Testis (tissue), 5 donors: ENCODE measurements at places on chromosomes 5 and 9.

DNA sequence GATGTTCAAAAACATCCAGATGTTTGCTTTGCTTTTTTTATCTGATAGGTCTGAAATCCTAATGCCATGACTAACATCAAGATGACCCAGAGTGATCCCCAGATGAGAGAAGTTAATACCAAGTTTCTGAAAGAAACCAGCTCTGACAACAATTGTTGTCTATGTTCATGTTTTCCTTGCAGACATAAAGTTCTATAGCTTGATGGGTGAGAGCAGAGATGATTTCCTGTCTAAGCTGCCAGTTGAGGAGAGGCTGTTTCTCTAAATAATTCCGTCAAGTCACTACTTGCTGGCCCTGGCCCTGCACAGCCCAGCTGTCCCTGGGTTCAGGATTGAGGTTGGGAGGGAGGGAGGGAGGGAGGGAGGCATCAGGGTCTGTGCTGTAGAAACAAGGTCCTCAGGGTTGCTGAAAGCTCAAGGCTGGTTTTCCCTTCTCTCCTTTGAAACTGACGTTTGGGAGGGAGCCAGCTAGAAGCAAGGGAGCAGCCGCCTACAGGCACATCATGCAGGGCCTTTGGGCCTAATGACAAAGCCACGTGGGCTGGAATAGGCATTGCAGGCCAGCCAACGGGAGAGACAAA, 3.9 kb downstream of the SPARC start:
- DNase-seq, result peak; percentile 61

DNA sequence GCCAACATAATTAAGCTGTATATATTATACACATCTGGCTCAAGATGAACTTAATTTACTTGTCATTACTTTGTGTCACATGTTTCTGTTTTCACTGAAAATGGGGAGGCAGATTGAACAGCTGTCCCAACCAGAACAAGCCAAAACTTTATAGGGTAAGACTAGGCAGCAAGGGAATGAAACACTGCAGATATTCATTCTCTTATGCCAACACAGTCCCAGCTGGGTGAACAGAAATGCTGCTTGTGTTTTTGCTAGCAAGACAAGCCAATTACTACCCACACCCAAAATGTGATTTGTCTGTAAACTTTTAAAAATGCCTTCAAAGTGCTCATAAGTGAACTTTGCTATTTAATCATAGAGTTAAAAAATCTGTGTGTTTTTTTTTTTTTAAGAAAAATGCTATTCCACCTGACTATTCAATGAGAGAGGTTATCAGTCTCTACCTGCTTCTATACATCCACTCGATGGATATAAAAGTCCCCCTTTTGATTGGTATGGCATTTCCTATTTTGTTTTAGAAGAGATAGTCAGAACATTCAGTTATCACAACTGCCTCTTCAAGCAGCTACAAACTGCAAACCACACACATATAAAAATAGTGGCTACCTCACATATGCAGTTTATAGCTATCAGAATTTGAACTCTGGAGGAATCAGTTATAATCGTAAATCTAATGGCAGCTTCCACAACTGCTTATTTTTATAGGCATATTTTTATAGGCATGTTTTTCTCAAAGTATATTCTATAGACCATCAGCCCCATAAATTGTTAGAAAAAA, 91.9 kb upstream of the PPP1R2B start:
- DNase-seq, result no peak

- DNase-seq, result no peak
These were observed 28.4 kb downstream of the ABO start for GRCh38 chr9:133246562-133246961.

GRCh38 chr5:53191548-53192165, 82.1 kb upstream of the MOCS2 start:
- no peak for DNase-seq

GRCh38 chr5:168592014-168592368, 12.8 kb upstream of the PANK3 start:
- no peak for DNase-seq

DNA sequence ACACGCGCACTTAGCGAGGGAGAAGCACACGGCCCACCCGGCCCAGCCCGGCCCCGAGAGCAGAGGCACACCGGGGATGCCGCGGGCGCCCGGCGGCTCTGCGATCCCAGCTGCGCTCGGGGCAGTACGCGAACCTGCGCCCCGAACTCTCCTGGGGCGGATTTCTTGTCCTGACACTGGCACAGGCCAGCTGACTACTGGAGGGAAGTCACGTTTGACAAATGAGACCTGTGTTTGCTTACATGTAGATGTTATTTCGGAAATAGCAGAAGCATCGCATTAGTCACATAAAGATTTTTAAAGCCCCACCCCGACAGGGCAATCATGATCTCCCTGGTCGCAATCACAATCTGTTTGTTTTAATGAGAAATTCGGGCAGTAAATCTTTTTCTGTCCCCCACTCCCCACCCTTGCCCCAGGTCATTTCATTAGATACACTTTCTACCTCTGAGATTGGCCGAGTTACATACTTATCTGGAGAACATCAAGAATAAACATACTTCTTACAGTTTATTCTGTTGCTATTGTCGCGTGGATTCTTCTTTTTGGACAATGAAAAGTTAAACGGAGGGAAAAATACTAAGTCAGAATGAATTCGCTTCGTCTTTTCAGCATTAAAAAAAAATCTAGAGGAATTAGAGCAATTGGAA, 518.9 kb downstream of the CTNND2 start:
- DNase-seq, result no peak

DNA sequence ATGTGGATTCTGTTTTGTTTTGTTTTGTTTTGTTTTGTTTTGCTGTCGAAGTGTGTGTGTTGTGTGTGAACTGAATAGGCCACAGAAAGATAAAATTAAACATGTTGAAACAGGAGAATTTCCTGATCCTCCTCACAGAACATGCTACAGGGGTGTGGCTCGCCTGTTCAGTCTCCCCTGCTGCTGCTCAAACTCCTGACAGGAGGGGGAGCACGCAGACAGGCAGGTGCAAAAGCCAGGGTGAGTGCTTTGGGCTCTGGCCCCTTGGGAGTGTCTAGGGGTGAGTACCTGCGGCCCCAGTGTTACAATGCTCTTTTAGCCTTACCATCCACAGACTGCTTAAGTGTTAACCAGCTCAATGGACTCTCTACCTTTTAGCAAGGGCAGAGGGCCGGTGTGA, 473.5 kb downstream of the MAT2B start:
- no peak for DNase-seq

DNA sequence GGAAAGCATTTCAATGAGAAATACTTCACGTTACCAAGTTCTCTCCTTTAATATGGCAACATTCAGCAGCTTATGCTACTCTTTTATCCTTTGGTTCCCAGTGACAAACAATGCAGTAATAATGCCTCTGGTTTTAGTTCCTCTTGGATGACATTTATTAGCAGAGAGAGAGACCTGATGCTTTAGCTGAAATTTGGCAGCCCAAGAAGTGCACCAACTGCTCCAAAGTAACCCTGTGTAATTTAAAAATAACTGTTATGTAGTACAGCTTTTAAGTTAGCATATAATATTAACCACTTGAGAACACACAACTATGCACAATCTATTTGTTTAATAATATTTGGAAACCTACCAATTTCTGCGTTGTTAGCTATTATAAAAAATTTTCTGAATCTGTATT, 21.8 kb downstream of the PANK3 start:
- DNase-seq, result no peak

- DNase-seq, result no peak
These were observed 11.7 kb downstream of the SNCAIP start for GRCh38 chr5:122323738-122324137.
